ENCODE measurements at places on chromosomes 3 and 15.

- DNase-seq, result no peak
Observed at GRCh38 chr3:143090486-143090885, 29.1 kb upstream of the CHST2 start.

DNA sequence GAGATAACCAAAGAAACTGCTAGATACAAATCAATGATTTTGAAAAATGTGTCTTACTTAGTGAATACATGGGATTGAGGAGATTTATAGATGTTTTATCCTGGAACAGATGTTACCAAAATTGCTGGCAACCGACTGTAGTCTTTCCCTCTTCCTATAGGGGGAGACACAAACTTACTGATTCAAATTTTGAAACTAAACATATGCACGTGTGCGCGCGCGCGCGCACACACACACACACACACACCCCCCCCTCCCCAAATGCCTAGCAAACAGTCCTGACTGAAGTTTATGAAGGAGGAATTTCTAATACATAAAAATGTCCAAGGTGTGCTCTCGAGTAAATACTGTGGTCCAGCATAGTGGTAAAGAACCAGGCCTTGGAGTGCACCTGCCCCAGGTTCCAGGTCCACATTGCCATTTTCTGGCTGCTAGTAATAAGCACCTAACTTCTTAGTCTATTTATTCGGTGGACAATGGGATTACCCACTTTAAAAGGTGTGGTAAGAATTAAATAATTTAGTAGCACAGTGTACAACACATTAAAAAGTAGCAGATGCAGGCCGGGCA lies 18.5 kb upstream of the C3orf62 start:
- DNase-seq, result no peak

DNA sequence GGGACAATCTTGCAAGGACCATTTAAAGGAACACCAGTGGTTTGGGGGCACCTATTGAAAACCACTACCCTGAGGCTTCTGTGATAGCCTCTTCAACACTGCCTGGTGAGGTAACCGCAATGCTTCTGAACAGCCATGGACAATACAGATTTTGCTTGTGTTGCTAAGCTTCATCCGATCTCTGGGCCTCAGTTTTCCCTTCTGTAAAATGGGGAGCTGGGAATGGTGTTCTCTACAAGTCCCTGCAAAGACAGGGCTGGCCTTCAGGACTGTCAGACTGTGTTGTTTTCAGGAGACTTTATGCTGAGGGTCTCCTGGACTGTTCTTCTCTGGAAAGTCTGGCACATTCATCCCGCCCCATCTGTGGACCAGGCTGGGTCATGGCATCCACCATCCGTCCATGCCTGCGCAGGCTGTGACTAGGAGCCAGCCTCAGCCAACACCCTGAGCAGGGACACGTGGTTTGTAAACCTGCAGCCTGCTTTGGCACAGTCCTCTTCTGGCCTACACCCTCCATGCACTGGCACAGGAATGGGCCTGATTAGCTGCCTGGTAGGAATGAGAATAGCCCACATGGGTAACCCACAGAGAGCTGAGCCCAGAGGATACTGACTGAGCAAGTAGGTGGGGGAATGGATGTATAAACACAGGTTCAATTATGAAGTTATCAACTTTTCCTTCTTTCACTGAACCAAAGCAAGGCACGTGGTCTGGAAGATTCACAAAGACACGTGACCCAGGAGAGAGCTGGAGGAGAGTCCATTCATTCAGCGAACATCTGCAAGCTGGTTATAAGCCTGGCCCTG lies 55.3 kb downstream of the ROPN1B start:
- no peak for DNase-seq

DNA sequence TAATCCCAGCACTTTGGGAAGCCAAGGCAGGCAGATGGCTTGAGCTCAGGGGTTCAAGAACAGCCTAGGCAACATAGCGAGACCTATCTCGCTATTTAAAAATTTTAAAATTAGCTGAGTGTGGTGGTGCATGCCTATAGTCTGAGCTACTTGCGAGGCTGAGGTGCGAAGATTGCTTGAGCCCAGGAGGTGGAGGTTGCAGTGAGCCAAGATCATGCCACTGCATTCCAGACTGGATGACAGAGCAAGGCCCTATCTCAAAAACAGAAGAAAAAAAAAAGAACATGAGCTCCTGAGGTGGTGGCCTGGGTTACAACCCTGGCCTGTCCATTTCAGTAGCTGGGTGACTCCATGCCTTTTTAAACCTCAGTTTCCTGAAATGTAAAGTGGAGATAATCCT lies 7.2 kb downstream of the DNASE1L3 start:
- DNase-seq, result no peak

DNA sequence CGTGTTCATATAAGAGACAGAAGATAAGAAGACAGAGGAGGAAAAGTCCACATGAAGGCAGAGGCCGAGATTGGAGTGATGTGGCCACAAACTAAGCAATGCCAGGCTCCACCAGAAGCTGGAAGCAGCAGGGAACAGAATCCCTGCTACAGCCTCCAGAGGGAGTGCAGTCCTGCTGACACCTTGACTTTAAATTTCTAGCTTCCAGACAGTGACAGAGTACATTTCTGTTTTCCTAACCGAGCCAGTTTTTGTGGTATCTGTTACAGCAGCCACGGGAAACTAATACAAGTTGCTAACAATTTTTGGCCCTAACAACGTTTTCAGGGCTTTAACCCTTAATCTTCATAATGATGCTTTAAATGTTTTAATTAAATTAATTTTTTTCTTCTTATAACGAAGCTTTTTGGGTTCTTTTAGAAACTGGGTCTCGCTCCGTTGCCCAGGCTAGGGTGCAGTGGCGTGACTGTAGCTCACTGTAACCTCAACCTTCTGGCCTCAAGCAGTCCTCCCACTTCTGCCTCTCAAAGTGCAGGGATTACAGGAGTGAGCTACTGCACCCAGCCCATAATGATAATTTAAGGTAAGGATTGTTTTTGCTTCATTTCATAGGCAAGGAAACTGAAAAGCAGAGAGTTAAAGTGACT lies 202.3 kb upstream of the PROK2 start:
- DNase-seq, result no peak

GRCh38 chr3:189967254-189967865 lies 153.3 kb downstream of the P3H2 start:
- DNase-seq, result no peak

GRCh38 chr3:24709956-24710355 lies 215.3 kb upstream of the THRB start:
- DNase-seq, result no peak

DNA sequence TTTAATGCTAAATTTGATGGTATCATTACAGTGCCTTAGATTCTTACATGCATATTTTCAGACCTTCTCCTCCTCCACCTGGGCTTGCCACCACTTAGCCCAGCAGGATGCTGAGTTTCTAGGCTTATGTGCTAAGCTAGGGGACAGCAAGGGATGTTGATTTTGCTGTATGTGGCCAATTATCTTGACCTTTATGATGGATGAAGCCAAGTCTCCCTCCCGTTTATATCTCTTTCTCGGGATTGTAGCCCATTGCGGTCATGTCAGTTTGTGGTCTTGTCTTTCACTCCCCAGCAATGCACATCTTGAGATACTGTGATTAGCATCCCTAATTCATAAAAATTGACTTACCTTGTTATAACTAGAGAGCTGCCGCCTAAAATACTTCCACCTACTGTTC lies 278.7 kb upstream of the SOX2 start:
- DNase-seq, result no peak

DNA sequence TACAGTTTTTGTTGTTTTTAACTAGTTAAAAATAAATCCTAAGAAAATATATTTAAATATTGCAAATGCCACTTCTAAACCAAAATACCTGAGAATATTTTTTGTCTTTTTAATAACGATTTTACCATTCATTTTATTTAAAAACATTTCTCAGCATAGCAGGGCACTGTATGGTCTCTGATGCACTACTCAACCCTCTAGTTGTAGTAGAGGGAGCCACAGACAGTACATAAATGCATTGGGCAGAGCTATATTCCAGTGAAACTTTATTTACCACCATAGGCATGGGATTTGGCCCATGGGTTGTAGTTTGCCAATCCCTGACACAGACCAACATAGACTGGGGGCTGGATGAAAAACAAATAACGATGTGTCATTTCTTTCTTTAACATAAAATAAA lies 214.4 kb upstream of the UBE2E1 start:
- DNase-seq, result no peak

DNA sequence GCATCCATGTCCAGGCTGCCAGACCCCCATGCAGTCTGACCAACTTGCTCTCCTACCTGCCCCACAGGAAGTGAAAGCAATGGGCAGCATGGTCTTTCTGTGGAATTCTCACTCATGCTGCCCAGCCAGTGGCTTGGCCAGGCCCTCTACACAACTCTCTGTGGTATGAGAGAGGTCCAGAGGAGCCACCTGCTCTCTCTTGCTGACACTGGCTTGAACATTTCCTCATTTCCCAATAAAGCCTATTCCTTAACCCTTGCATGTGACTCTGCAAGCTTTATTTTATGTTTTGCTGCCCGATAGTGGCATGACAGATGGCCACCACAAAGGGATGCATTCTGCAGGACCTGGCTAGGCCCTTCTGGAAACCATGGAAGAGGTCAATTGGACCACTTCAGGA lies 53.8 kb downstream of the CCR1 start:
- no peak for DNase-seq

DNA sequence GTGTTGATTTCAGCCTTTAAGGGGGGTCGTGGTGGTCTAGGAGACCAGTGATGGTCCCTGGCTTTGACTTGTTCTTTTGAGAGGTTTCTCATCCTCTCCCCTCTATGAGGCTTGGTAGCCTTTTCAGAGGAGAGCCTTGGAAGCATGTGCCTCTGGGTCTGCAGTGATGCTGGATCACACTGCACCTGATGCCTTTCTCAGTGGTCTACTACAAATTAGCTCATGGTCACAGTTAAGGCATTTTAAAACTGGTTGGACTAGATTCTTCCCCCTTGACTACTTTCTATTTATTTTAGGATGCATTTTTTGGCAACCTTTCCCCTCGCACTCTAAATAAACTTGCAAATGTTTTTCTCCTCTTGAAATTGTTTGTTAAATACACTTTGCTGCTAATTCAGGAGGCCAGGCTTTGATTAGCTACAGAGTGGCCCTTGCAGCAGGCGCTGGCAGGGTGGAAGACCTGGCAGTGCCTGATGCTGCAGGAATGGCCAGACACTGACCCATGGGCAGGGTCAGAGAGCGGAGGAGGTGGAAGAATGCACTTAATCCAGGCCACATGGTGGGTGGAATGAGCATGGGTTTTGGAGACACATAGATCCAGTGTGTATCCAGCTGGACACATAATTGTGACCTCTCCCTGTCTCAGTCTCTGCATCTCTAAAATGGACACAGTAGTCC lies 318.8 kb upstream of the CTDSPL start:
- DNase-seq, result no peak

GRCh38 chr15:77001351-77001750 lies 6.4 kb downstream of the PSTPIP1 start:
- DNase-seq, result no peak

Data from type B pancreatic cell (in vitro differentiated cells).